CD4-positive, alpha-beta T cell treated with Interleukin-4 for 1 hour (primary cell): ENCODE measurements at places on chromosomes 2 and 18.

DNA sequence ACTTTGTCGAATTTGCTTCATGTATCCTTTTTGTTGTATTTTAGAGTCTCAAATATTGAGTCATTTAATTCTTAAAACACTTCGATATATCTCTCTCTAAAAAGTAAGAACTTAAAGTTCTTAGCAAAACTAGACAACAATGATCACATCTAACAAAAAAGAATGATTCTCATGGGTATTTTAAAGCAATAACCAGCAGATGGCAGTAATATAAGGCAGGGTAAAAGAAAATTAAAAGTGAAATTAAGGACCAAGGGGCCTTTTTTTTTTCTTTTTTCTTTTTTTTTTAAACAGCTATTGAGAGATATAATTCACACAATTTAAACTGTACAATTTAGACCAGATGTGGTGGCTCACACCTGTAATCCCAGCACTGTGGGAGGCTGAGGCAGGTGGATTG, 9.9 kb upstream of the AOX1 start:
- DNase-seq: peak; percentile 43

DNA sequence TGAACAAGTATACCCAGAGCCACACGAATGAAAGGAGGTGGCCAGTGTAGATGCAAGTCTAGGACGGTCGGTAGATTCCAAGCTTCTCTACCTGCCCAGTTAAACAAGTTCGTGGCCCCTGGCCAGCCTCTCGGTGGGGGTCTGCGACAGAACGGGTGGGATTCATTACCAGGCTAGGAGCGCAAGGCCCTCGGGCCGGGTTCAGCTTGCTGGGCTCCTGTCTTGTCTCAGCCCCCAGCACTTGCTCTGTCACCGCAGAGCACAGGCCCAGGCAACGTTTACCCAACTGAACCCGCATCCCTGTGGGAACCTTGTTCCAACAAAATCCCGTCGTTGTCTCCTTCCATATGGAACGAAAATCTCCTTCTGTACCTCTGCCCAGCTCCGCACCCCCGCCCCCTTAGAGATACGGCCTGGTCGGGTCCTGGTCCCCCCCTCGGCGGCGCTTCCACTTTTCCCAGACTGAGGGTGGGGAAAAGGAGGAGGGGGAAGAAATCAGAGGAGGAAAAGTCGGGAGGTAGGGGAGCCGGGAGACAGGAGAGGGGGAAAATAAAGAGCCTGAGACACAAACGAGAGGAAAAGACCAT, 1.9 kb upstream of the EMX1 start:
- no peak for DNase-seq

DNA sequence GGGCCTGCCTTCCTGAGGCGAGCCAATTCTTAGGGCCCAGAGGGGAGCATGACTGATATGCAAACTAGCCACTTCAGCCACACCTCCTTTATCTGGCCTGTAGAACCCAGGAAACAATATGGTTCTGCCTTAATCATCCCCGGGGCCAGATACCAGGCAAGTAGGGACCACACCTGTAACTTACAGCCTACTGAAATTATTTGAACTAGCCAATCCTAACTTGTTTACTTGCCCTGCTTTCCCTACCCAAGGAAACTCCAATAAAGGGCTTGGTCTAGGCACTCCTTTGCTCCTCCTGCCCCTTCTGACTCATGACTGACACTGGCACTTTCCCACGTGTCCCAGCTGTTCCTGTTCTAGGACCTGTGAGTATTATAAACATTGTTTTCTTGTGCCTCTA, 57.6 kb downstream of the MYOM1 start:
- DNase-seq: no peak

DNA sequence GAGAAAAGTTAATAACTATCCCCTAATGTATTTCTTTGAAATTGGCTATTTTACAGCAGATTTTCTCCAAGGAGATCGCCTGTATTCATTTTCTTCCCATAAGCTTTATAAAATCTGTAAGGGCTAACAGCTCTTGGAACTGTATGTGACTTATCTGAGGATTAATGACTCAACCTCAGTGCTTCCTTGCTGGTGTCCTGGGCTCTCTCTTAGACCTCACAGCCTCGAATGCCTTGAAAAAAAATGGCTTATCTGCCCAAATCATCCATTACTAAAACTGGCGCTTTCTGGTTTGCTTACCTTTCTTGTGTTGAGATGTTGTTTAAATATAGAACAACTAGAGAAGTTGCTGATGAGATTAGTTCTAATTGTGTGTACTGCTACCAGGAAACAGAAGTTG, 713.6 kb downstream of the SLC4A3 start:
- DNase-seq: no peak
